Inflammatory macrophage treated with lipopolysaccharide for 4 hours (primary cell): ENCODE measurements at places on chromosomes 12 and 14.

GRCh38 chr12:119666226-119666795 lies 1.6 kb upstream of the PRKAB1 start:
- peak; percentile 56 for DNase-seq

GRCh38 chr14:72104011-72104613 lies 171.9 kb downstream of the RGS6 start:
- peak; percentile 27 for DNase-seq

DNA sequence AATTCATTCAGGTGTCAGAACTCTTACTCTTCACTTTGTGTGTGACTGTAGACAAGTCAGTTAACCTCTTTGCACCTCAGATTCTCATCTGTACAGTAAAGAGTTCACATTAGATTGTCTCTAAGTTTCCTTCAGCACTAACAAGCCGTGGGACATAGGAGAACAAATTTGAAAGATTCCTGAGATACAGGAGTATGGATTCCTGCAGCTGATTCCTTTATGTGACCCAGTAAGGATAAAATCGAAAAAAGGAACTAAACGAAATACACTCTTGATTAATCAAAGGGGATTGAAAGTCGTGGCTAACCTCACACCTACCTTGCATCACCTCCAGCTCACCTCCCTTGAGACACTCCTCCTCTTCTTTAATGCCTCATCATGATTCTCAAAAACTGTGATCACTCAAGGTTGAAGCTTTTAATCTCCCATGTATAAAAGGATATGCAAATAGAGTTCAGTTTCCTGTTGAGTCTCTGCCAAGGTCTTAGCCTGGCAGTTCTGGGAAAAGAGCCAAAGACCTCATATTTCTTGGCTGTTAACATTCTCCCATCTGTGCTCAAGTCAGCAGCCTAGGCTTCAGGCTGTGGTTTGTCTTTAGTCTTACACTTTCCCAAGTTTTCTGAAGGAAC lies 156.6 kb downstream of the DAD1 start:
- DNase-seq, result no peak

- DNase-seq, result no peak
Observed at GRCh38 chr14:95535226-95536021, 574 bp downstream of the GLRX5 start.

GRCh38 chr14:68740788-68741476 lies 51.9 kb downstream of the ZFP36L1 start:
- DNase-seq, result no peak

GRCh38 chr14:69841656-69842055 lies 37.6 kb upstream of the SMOC1 start:
- peak; percentile 4 for DNase-seq

DNA sequence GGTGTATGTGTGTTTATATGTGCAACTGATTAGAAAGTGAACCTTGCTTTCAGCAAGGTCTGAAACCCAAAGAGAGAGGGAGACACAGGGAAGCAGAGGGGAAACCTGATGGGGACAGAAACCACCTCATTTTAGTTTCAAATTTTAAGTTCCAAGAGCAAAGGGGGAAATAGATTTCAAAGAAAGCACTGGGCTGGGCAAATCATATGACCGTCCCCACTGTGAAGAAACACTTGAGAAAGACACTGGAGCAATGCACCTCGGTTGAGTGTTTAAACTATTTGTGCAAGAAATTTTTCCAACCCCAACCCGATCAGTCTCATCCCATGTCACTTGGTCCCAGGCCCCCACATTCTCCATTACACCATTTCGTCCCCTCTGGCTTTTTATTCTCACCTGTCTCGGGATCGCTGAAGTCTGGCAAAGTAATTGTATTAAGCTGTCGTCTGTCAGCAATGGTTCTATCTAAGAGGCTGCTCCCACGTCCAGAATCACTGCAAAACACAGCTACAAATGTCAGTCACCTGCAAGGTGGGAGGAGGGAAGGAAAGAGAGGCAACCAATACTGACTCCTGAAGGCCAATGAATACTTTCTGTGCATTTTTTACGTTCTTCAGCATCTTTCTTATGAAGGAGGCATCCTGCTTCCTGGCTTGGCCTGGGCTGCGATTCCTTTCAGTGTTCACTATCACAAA lies 205.7 kb downstream of the TTC7B start:
- DNase-seq, result peak; percentile 59

DNA sequence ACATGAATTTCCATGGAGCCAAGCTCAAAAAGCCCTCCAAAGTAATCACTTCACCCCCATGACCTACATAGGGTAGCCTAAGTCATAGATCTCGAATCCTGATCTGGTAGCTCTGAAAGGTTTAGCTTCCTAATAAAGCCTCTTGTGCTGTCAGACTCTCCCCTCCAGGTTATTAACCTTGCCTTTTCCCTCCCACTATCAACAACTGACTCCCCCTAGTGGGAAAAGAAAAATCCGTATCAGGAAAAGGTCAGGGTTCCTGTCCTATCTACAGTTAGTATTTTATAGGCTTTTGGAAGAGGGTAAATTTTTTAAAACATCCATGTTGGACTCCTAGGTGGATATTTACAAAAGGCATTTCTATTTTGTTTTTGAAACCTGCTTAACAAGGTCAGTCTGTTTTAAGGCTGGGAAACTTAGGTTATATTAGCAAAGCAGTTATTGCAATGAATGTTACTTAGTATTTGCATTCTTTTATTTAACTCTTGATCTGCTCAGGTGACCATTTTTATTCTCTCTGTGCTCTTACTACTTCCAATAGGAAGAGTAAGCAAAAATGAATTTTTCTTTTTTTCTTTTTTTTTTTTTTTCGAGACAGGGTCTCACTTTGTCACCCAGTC lies 8.0 kb downstream of the YY1 start:
- DNase-seq, result peak; percentile 56

DNA sequence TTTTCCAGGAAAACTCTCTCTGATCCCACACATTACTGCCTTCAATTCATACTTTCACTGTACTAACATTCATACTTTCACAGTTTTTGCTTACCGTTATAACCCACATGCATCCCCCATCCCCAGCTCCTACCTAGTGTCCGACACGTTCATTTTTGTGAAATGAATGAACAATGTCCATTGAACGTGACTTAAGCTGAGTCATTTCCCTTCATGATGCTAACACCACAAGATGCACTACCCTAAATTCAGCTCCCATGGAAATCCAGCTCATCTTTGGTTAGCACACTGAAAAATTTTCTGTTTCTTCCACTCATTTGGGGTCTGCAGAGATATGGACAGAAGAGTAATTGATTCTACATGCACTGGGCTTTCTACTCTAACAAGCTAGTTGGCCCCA lies 84.7 kb downstream of the GALNT4 start:
- DNase-seq, result peak; percentile 60

GRCh38 chr14:67541448-67542387 lies 8.6 kb downstream of the PLEKHH1 start:
- DNase-seq, result no peak

- DNase-seq, result no peak
Observed at GRCh38 chr14:66662374-66662773, 154.4 kb downstream of the GPHN start.

DNA sequence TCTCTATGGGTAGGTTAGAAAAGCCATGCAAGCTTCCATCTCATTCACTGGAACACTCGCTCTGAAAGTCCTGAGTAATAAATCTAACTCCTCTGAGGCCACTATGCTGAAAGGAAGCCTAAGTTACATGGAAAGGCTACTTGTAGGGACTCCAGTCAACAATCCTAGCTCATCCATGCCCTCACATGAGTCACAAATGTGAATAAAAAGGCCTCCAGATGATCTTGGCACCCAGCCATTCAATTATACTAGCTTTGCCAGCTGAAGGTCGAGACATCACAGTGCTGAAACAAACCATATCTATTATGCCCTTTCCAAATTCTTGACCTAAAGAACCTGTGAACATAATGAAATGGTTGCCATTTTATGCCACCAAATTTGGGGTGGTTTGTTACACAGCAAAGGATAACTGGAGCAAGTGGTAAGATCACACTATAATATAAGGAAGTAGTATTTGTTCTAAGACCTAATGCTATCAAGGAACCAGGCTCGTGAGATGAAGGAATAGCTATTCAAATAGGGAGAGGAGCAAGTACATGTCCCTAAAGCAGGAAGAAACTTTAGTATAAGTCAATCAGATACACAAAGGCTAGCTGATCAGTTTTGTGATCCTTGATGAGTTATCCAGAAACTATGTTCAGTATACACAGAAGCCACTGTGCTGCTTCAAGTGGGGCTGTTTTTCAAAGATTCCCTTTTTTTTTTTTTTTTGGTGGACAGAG lies 142.1 kb downstream of the MED13L start:
- no peak for DNase-seq

DNA sequence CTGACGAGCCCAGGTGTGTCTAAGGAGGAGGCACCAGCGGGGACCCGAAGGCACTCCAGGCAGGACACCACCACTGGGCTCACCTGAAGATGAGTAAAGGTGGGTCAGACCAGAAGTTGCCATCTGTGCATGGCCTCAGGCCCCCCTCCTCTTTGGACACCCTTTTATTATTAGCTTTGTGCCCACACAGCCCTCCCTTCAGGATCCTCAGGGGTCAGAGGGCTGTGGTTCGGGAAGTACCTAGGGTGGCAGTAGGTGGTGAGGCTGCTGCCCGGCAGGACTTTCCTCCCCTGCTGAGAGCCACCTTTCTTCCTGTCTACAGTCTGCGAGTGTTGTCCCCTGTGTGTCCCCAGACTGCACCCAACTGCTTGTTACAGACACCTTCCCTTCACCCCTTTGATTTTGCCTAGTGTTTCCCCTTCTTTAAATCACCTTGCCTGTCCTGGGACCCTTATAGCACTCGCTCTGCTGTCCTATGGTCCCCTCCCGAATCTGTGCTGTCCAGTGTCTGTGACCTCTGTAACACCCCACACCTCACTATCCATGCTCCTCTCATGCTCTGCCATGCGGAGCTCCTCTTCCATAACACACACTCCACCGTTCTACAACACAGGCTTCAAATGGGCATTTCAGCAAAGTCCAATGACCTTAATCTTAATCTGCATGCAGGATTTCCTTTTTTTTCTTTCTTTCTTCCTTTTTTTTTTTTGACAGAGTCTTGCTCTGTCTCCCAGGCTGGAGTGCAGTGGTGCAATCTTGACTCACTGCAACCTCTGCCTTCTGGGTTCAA lies 25.7 kb downstream of the SOAT2 start:
- DNase-seq, result peak; percentile 38

- DNase-seq, result no peak
Observed at GRCh38 chr12:29350080-29350479, 30.9 kb downstream of the ERGIC2 start.

GRCh38 chr12:116066381-116067230 lies 210.9 kb downstream of the MED13L start:
- DNase-seq, result peak; percentile 56

GRCh38 chr12:32566663-32567295 lies 112.3 kb upstream of the DNM1L start:
- DNase-seq, result no peak

DNA sequence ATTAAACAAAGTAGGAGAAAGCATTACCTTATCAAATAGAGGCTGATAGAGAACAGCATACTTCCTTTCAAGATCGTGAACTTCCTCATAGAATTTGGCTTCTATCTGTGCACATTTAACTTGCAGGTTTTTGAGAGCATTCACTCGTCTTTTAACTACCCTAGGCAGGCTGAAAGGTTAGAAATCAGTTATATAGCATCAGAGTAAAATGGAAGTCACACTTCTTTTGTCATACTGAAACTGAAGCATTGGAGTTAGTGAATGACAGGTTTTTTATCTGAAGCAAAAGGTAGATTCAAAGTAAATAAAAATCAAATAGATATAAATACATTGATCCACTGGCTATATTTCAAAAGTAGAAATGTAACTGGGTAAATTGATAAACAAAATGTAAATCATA lies 24.4 kb downstream of the NAP1L1 start:
- no peak for DNase-seq

- DNase-seq, result no peak
Observed at GRCh38 chr12:2550561-2551411, 244.0 kb upstream of the FKBP4 start.

- DNase-seq, result no peak
Observed at GRCh38 chr14:99356031-99356608, 84.1 kb upstream of the BCL11B start.

DNA sequence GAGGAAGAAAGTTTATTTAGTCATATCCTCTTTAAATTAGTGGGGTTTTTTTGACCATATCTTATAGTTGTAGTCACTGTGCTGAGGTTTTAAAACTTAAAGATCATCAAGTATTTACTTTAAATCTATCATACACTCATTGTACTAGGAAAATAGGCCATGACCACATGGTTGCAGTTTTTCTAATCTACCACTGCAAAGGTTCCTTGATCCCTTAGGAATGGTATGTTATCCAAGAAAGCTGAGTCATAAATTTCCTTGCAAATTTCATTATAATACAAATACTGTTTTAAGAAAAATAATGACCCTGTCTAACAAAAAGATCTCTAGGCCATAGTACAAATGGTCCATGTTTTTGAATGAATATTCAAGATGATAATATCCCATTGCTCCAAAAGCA lies 74.7 kb downstream of the DBX2 start:
- no peak for DNase-seq

- no peak for DNase-seq
Observed at GRCh38 chr12:54172168-54172567, 16.6 kb downstream of the SMUG1 start.

GRCh38 chr12:20885116-20885515 lies 74.6 kb downstream of the SLCO1B3 start:
- DNase-seq, result no peak

GRCh38 chr12:4483885-4484823 lies 38.5 kb upstream of the FGF6 start:
- peak; percentile 19 for DNase-seq

DNA sequence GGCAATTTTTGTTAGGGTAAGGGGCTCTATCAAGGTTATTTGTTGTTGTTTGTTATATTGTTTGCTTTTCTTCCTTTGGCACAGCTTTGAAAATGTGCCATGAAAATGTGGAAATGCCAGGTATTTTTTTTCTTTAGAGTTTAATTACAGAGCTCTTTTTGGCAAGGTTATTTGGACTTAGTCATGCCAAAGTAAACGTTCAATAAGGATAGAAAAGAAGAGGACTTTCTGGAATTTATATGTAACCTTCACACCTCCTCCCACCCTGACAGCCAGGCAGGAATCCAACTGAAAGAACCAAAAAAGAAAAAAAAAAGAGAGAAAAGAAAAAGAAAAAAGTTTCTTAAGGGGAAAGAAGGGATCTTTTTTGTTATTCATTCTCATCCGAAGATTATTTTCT lies 217.8 kb downstream of the KITLG start:
- DNase-seq, result no peak

DNA sequence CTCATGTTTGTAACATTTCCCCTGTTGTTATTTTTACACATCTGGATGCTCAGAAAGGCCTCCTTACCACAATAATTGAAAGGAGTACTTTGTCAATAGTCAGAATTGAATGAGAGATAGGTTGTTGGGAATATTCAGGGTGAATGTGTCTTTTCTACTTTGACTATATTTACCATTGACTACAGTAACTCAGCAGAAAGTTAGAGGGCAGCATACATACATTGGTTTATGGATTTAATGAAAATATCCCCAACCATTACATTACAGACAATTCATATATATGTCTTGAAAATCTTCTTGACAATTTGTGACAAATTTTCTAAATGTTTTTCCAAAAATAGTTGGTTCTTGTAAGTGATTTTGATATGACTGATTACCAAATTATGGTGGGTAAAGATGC lies 97.7 kb downstream of the NTS start:
- no peak for DNase-seq

- DNase-seq, result no peak
Observed at GRCh38 chr12:91316161-91316906, 133.7 kb upstream of the DCN start.

- DNase-seq, result no peak
Observed at GRCh38 chr14:74685921-74686678, 26.8 kb downstream of the AREL1 start.
